MCF 10A (cell line): ENCODE measurements at places on chromosomes 16 and 17. TPM values are rescaled to one million over a fixed set of nuclear protein-coding genes. Genes with fewer than 3 reads are reported as not detected.
A peak's percentile ranks its signal among the peaks of the same experiment; 100 is the strongest.

The TMEM238L gene
- not detected in 2 replicates for total RNA-seq

The PRSS22 gene
- not detected in 2 replicates for total RNA-seq

The GPR139 gene
- total RNA-seq, result not detected in 2 replicates

The UTS2R gene
- not detected in 2 replicates for total RNA-seq

The CCL5 gene
- total RNA-seq, result not detected in 2 replicates

The TTYH2 gene
- total RNA-seq, result 0.12 and 0.66 TPM in 2 replicates

DNA sequence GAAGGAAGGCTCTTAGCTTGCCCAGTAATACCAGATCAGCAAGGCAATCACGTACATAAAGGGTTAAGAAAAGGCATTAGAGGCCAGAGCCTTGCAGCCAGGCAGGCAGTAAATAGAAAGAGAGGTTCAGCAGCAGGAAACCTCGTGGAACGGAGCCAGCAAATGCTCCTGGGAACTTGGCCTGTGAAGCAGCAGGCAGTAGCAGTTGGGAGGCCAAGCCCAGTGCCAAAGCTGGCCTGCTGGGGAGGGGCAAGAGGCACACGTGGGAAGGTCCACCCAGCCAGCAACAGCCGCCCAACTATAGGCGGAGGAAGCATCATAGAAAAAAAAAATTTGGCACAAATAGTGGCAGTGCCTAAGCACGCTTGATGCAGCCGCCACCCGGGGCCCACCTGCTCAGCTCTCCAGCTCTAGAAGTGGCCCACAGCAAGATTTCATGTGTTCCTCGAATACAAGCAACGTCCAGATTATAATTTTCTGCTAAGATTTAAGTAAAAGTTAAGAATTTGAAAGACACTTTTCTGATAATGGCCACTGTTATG is 2339.5 kb downstream of the TP53TG3F start:
- peak; percentile 22 for DNase-seq

DNA sequence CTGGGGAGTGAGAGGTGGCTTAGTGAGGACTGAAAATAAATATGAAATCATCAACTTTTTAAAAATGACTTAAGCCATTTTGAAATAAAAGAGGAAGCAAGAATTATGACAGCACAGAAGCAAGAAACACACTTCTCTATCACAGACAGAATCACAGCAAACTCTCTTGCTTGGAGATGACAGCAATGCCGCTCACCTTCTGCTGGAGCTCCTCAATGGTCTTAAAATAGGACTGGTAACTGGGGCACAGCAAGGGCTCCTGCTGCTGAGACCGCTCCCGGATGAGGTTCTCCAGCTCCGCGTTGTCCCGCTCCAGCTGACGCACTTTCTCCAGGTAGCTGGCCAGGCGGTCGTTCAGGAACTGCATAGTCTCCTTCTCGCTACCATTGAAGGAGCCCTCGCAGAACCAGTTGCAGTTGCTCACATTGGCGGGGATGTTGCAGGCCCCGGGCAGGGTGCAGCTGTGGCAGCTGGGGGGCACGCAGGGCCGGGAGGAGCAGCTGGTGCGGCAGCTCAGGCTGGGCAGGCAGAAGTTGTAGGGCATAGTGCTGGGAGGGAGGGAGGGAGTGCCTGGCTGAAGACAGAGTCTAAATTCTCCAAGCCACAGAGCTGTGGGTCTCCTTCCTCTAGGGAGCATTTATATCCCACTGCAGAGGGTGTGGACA is at the start of gene KRT31:
TSS of gene KRT31 (minus strand) at position 613 of the 665 bp plus-strand sequence. CDS start at position 544, 69 bp downstream.
- no peak for DNase-seq

DNA sequence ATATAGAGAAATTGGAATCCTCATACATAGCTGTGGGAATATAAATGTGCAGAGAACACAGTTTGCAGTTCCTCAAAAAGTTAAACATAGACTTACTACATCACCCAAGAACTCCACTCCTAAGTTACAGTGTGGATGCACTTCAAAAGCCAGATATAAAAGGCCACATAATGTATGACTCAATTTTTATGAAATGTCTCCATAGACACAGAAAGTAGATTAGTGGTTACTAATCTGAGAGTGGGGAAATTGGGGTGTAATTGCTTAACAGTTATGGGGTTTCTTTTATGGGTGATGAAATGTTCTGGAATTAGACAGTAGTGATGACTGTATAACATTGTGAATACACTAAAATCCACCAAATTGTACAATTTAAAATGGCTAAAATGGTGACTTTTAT is 60.9 kb downstream of the CACNG1 start:
- DNase-seq, result peak; percentile 43

DNA sequence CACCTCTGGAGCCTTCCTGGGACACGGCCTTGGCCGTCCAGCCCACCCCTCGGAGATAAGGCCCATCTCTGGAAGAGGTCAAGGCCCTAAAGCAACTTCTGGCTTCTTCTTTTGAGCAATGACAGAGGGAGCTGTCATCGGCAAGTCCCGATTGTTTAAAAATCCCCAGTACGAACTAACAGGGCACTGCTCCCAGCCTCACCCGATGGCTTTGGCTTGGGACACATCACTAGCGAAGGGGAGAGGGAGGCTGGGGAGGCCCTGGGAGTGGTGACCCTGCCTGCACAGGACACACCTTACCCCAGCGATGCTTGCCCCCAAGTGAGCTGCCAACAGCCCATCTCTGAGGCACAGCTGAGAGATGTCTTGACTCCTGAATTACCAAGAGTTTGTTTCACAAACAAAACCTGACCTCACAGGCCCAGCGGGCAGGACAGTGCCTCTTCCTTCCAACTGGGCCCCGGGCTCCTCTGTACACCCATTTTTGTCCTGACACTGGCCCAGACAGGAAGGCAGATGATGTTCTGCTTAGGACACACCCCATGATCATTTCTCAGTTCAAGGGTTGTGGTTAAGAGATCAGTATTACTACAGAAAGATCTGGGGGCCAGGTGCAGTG is 4.8 kb downstream of the SYNGR2 start:
- DNase-seq, result no peak

- DNase-seq, result peak; percentile 93
Measured at GRCh38 chr16:72987480-72987901, 60.4 kb downstream of the ZFHX3 start.

GRCh38 chr17:40485851-40486521 is 15.4 kb downstream of the TNS4 start:
- peak; percentile 98 for DNase-seq

DNA sequence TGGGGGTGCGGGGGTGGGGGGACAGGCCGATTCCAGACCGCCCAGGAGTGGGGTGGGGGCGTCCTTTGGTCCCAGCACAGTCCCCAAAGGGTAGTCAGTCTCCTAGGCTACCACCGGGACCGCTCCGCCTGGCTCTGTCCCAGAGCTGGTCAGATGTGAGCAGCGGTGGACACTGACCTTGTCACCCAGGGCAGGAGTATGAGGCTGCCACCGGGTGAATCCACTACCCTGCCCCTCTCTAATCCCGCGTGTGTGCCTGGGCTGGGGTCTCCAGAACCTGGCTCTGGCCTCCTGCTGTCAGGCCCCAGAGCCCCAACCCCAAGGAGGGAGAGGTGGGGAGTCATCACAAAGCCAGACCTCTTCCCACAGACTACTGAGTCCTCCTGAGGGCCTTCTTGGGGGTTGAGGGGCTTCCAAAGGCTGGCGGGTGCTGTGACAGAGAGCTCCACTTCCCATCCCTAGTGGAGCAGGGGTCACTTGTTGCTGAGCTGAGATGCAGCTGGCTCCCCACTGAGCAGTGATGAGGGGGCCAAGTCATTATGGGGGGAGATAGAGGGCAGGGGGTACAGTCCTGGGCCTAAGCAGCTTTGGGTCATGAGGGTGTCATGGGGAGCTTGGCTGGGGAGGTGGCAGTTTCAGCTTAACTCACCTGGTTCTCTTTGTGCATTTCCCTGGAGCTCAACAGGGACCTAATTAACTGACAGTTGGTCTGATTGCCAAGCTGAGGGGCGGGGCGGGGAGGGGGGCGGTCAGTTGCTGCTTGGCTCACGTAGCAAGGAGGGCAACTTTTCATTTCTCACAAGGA is 1.2 kb downstream of the PPP1R1B start:
- DNase-seq, result no peak
